ENCODE measurements at places on chromosomes 2 and 18.

DNA sequence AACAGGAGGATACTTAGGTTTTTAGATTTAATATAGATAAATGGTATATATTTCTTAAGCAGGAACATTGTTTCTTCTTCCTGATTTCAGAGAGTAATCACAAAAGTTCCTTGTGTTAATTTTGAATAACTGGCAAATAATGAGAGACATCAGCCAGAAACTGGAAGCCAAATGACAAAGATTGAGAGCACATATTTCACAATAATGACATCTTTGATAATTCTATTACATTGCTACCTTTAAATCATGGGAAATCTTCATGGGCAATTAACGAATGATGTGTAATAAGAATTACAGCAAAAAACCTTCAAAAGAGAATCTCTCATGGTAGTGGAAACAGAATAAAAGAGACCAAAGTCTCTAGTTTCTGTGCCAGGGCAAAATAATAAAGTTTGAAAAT is 215.1 kb downstream of the NUP35 start:
- DNase-seq, result no peak

DNA sequence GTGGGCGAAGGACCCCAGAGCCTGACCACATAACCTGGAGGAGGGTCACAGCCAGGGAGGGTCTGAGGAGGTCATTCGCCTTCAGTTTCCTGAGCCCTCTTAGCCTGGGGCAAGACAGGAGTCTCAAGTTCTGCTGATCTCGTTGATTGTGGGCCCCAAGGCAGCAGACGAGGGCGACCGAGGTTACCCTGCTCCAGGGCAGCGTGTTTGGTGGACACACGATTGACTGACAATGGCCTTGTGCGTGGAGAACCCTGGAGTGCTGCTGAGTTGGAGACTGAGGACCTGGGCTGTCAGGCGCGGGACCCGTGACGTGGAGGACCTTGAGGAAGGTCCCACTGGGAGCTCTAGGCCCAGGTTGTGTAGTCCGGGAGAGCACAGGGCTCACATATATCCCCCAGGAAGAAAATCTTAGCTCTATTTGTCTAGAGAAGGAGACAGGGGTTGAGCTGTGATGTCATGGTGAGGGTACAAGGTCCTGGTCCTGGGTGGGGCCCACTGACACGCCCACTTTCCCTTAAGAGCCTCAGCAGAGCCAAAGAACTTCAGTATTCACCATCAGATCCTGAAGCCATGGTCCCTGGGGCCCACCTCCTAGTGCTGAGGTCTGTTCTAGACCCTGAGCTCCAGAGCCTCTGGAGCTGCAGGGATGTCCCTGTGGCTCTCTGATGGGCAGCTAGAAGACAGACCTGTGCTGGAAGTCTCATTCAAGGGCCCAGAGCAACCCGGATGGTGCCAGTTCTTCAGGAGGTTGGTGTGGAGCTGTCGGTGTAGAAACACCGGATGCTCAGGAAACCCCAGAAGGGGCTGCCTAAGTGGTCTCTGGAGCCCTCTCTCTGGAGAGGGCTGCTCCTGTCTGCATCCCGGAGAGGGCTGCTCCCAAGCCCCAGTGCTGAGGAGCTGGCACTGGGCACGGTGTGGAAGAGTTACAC is 53.1 kb downstream of the DYSF start:
- no peak for DNase-seq

- no peak for DNase-seq
These were observed 822 bp downstream of the PSMG2 start for GRCh38 chr18:12703664-12704063.

DNA sequence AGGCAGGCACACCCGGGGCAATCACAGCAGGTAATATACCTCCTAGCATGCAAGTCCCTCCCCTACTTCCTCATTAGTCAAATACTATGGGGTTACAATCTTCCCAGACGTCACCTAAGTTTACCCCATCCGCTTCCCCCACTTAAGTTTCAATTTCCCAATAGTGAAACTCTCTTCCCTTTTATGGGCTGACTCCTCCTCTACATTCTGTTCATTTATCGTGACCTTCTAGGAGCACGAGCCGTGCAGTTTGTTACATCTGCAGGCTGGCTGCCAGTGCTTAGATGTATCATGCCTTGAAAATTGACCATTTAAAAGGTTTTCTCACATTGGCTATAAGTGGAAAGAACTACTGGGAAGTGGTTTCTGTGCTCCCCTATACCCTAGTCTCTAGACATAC is 1357.8 kb upstream of the CRIM1 start:
- no peak for DNase-seq

GRCh38 chr2:226738821-226739544 is 60.6 kb downstream of the IRS1 start:
- peak; percentile 71 for DNase-seq

GRCh38 chr18:47174545-47175116 is 1.5 kb downstream of the IER3IP1 start:
- DNase-seq, result no peak

GRCh38 chr2:236711440-236711839 is 141.8 kb downstream of the ACKR3 start:
- no peak for DNase-seq

DNA sequence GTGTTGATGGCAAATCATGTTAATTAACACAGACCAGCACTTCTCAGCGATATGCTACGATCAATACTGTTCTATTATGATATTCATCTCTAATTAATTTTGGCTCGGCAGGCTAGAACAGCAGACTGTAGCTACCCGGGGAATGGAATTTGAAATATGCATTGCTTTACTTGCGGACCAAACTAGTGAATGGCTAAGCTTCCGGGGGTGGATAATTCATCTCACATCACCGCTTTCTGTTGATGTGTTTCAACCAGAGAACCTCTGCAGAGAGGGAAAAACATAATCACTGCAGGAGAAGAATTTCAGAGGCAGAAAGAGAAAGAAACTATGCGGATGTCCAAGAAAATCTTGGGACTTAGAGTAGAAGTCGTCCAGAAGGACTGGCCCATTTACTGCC is 490.9 kb downstream of the STK39 start:
- peak; percentile 61 for DNase-seq

DNA sequence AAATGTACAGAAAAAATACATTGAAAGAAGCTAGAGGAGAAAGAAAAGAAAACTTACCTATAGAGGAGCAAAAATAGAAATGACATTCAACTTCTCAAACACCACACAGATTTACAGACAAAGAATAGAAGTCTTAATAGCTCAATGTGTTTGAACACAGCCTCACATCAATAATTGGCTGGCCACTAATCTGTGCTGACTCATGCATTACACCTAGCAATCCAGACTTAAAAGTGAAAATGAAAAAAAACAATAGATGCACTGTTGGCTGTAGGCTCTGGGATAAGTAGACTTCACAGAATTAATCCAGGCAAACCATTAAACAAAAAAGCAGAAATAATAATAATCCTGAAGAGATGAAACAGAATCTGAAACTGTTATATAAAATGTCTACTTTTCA is 961.3 kb upstream of the CELF4 start:
- DNase-seq, result no peak

GRCh38 chr2:3527886-3528785 is 8.8 kb upstream of the ADI1 start:
- DNase-seq, result no peak

- DNase-seq, result no peak
These were observed 388.1 kb upstream of the SLC14A2 start for GRCh38 chr18:45227001-45227742.

GRCh38 chr2:72147303-72147971 is at the start of gene CYP26B1:
CYP26B1 (minus strand) TSS chr2:72147862; CDS start chr2:72147834, 28 bp downstream.
- peak; percentile 52 for DNase-seq

DNA sequence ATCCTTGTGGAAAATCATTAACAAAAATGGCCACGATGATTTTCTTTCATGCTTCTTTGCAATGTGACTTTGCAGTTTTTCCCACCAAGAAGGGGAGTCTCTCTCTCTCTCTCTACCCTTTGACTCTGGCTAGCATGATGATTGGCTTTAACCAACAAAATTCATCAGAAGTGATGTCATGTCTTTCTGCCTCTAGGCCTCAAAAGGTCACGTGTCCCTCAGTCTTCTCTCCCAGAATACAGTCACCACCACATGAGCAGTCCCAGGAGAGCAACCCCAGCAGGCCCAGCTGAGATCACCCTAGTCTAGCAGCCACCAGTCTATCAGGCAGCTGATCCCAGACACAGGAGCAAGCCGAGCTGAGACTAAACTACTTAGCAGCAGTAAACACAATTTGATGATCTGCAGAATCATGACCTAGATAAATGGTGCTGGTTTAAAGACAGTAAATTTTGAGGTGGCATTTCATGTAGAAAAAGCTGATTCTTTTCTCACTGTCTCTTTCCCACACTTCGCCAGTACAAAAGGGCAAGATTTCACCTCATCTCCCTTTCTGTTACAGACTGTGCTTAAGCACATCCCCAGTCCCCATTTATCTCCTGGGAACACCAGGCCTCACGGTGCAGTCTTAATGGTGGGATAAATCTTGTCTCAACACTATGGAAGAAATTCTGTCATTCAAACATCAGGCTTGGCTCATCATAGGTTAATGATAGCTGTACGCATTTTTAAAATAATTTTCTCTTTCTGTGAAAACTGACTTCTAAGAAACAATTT is 132.7 kb downstream of the SCG2 start:
- no peak for DNase-seq

All from neuronal stem cell (in vitro differentiated cells).